Kidney capillary endothelial cell (primary cell): ENCODE measurements at places on chromosomes 11 and 22.

- DNase-seq: no peak
Measured at GRCh38 chr11:59413646-59414045, 12.6 kb downstream of the OR5A2 start.

DNA sequence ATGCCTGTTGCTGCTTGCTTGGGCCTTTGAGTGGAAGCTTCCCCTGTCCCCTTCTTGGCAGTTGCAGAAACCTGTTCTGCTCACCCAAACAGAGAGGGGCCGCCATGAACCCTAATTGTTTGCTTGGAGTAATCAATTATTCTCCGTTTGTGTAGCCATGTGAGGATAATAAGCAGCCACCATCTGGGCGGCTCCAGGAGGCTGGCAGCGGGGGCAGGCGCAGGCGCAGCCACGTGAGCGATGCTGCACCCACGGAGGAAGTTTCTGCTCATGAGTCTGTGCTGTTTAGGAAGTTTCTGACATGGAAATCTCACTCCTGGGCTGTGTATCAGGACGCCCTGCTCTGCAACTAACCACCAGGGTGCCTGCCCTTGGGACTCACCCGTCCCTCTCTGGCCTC lies 90.1 kb downstream of the MPPED1 start:
- DNase-seq: no peak

GRCh38 chr11:128465531-128465930 lies 121.8 kb downstream of the ETS1 start:
- no peak for DNase-seq

- DNase-seq: no peak
Measured at GRCh38 chr11:75333807-75334140, 17.7 kb downstream of the ARRB1 start.

- no peak for DNase-seq
Measured at GRCh38 chr22:49450498-49450897, 377.2 kb downstream of the BRD1 start.

GRCh38 chr11:119880143-119880542 lies 151.1 kb upstream of the NECTIN1 start:
- DNase-seq: no peak

DNA sequence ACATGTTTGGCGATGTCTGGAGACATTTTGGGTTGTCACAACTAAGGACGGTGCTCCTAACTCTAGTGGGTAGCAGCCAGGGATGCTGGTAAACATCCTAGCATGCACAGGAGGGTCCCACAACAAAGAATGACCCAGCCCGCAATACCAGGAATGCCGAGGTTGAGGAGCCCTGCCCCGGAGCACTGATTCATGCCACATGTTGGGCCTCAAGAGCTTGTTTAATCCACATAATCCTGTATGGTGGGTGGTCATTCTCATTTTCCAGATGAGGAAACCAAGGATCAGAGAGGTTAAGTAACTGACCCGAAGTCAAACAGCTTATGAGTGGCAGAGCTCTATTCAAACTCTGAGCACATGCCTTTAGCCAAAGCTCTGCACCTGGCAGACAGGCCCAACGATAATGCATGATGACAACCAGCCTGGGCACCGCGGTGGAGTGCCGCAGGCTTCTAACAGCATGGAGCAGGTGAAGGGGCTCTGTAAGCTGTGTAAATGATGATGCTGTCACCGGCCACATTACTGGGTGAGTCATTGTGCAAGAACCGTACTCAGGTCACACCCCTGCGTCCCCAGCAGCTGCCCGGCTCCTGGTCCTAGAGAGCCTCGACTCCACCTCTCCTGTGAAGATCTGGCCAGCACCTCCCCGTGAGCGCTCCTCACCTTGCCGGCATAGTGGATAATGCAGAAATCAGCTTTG lies 58.6 kb downstream of the APOL1 start:
- DNase-seq: no peak
